ENCODE measurements at places on chromosomes 1 and 21.

DNA sequence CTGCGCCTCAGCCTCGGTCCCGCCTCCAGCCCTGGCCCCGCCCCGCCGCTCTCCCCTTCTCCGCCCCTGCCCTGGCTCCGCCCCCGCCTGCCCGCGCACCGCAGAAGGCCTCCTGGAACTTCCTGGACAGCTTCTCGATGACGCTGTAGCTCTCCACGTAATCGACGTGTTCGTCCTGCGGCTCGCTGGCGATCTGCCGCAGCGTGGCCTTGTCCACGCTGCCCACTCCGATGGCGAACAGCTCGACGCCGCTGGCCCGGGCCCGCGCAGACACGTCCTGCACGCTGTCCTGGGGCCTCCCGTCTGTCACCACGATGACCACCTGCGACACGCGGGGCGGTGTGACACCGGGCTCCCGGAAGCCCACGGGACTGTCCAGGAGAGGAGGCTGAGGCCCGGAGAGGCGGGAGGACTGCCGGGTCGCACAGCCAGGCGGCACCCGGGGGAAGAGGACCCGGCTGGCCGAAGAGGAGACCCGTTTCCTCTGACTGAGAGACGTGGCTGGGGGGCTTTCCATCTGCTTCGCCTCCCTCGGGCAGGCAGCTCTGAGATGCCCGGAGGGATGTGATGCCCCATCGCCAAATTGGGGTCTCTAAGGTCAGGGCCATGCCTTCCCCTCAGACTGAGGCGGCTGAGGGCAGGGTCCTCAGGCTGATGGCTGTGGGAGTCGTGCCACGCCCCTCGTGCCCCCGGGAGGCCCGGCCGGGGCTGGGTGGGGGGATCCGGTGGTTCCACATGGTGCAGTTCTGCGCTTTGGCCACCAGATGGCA lies 4.6 kb downstream of the MATN1 start:
- DNase-seq, result peak; percentile 90

DNA sequence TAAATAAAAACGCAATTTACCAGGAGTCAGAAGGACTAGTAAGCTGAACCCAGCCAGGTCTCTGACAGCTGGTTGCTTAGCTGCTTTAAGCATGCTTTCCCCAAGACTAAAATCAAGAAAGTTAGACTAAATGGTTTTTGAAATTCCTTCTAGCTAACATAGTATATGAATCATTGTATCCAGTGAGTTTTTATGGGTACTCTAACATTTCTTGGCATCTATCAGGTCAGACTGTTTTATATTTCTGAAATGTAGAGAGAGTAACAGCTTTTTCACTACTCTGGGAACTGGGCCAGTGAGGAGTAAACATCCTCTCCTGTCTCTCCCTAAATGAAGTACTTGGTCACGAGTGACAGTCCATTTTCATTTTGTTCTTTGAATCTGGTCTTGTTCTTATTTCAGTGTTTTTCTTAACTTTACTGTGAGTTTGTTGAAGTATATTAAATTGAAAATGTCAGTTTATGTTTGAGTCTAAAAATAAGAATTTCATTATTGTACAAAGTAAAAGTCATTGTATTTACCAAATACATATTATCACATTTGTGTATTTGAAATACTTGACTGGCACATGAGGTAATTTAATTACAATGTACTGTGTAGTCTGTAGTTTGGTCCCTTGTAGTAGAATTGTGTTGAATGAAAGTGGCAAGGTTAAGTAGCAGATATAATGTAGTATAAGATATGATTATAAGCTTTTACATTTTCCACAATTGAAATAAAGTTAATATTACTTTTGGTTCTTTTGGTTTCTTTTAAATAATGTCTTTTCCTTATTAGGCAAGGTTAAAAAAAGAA lies 47.6 kb downstream of the PKN2 start:
- DNase-seq, result no peak

DNA sequence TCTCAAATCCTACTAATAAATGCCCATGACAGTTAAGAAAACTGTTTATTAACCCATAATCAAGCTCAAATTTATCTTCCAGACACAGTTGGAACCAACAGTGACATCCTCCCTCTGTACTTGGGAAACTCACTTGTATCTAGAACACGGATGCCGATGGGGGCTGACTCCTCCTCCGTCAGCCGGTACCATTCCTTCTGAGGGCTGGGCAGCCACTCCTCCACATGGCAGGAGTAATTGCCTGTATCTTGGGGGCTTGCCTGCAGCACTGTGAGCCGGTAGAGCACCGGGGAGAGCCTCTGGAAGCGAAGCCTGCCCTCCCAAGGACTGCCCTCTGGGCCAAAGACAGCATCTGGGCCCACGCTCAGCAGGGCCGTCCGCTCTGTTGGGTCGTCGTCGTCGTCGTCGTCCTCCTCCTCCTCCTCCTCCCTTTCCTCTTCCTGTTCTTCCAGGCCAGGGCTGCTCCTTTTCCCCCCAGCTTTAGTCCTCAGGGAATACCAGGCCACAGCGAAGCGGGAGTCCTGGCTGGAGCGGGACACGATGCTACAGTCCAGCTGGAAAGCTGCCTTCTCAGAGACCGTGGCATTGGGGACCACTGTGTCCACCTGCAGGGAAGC lies 8.5 kb upstream of the CD58 start:
- peak; percentile 54 for DNase-seq

DNA sequence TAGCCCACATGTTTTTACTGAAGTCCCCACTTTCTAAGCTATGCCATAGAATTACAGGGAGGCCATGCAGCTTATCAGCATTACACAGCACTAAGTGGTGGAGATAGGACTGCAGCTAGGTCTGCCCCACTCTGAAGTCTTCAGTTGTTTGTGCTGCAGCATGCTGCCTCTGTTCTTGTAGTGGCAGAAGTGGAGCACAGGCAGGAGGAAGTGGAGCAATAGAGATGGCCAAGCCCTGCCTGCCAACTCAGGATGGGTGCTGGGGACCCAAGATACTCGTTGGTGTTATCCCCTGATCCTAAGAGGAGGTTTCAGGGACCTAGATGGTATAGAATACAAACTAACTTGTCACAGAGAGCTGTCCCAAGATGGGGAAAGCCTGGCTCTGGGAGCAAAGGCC lies 12.9 kb downstream of the MRPL37 start:
- DNase-seq, result no peak

- DNase-seq, result peak; percentile 72
Measured at GRCh38 chr1:17059391-17060305, 5.8 kb upstream of the SDHB start.

GRCh38 chr1:107950464-107950863 lies 14.5 kb downstream of the VAV3 start:
- no peak for DNase-seq

DNA sequence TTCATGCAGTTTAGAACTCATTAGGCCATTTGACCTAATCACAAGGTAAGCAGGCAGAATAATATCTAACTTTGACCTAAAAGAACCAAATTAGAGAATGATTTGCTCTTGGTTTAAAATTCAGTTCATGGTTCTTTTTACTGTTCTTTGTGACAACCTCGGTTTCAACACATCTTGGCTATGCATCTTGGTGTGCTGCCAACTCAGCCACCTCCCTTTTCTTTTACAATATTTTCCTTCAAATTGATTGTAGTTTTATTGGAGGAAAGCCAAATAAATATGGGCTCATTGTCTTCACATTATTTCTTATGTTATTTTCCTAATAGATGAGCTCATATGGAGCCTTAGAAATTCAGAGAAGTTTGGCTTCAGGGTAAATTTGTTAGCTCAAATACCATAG lies 338.3 kb downstream of the SIPA1L2 start:
- DNase-seq, result no peak

GRCh38 chr1:156390469-156391365 lies 21.7 kb downstream of the RHBG start:
- DNase-seq, result no peak

DNA sequence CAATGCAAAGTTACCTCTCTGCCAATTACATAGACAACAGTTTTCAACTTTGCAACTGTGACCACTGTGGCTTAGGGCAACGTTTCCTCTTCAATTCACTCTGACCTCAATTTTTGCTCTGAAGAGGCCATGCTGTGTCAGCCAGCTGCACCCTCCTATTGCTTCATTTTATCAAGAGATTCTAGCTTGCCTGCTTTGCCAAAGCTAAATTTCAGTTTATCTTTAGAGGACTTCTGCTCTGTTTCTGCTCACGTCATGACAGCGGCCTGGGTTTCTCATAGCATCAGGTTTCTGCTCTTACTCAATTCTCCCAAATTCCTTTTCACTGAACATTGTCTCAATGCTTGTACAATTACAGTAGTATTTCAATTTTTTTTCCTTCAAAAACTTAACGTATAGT lies 154.6 kb downstream of the PLA2G4A start:
- DNase-seq, result peak; percentile 76

- DNase-seq, result no peak
Measured at GRCh38 chr1:221806984-221807383, 65.1 kb upstream of the DUSP10 start.

DNA sequence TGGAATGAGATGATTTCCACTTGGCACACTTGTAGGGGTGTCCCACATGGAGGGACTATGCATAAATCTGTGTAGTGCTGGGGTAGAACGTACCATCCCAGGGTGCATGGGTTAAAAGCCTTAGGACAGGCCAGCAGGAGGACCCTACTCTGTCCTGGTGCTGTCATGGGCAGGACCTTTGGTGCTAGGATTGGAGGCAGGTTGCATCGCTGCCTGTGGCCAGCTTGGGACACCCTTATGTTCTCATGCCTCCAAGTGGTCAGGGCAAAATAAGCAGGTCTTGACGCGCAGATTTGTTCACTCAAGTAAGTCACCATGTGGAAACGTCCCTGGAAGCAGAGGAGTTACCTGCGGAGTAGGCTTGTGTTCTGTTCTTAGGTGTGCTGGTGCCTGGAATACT lies 49.5 kb upstream of the RAB3GAP2 start:
- no peak for DNase-seq

GRCh38 chr1:118217141-118217838 lies 32.3 kb upstream of the SPAG17 start:
- no peak for DNase-seq

GRCh38 chr1:75327395-75327794 lies 193.2 kb downstream of the LHX8 start:
- no peak for DNase-seq

DNA sequence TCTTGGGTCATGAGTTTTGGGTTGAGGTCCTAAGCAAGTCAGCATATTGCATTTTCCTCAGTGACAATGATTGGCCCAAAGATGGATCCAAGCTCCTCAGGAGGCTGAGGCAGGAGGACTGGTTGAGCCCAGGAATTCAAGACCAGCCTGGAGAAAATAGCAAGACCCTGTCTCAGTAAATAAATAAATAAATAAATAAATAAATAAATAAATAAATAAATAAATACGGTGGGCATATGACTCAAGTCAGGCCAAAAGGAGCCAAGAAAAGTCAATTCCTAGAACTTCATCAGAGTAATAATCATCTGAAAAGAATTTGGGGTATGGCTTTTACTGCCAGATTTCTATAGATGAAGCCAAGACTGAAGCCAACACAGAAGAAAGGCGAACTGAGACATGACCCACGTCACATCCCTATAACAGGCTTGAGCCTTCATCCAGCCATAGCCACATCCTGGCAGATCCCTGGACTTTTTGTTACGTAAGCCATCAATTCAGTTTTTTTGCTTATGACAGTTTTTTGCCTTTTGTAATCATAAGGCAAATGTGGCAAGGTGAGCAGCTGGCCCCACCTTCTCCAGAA lies 88.5 kb upstream of the NFASC start:
- DNase-seq, result no peak

GRCh38 chr1:148290881-148291280 lies 138.8 kb upstream of the NBPF11 start:
- no peak for DNase-seq

GRCh38 chr1:116390195-116390594 lies 17.2 kb downstream of the ATP1A1 start:
- DNase-seq, result no peak

All from right cardiac atrium (tissue), 5 donors.